Tibial nerve (tissue), 4 donors: ENCODE measurements at places on chromosomes 5 and 9.

DNA sequence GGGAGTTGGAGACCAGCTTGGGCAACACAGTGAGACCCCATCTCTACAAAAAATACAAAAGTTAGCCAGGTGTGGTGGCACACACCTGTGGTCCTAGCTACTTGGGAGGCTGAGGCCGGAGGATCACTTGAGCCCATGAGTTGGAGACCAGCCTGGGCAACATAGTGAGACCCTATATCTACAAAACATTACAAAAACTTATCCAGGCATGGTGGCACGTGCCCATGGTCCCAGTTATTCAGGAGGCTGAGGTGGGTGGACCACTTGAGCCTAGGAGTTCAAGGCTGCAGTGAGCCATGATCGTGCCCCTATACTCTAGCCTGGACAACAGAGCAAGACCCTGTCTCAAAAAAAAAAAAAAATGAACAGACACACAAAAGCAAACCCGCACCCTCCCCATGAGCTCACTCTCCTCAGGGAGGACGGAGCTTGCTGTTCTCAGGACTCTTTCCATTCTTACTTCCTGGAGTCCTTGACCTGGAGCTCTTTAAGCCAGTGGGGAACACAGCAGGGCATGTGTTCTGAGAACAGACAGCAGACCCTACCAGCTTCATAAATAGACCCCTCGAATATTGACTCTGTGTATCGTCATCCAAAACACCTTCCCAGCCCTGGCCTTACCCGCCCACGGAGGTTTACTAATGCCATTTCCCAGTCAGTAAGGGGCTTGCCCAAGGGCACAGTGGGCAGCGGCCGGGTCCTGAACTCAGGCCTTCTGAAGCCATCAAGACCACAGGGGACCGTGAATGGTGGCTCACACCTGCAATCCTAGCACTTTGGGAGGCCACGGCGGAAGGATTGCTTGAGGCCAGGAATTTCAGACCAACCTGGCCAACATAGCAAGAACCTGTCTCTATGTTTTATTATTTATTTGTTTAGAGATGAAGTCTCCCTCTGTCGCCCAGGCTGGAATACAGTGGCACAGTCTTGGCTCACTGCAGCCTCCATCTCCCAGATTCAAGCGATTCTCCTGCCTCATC is 11.1 kb downstream of the PTGES2 start:
- DNase-seq = no peak

DNA sequence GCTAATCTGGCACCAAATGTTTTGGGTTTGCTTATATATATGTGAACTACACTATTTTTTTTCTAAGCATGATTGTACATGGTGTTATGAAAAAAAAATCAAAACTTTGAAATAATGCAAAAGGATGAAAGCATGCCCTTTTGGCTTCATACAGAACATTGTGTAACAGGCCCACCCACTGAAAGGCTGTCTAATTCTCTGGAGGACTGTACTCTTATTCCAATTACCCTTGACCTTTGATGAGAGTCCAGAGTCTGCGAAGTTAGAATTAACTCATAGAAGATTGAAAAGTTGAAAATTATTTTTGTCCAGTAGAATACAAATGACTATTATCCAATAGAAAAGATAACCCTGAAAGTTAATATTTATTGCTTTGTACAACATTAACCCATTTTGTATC is 117.4 kb downstream of the ADAMTS12 start:
- DNase-seq = no peak

- DNase-seq = no peak
Measured at GRCh38 chr9:34365282-34365681, 11.4 kb downstream of the MYORG start.

DNA sequence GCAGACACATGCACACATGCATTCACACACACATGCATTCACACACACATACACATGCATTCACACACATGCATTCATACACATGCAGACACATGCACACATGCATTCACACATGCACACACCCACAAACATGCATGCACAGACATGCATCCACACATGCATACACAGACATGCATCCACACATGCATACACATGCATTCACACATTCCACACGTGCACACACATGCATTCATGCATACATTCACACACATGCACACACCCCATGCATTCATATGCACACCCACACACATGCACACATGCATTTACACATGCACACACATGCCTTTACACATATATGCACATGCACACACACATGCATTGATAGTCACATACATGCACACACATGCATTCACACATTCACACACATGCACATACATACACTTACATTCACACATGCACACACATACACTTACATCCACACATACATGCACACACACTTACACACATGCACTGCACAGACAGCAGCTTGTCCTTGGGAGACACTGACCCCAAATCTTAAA is 106.4 kb downstream of the COL5A1 start:
- DNase-seq = no peak

- no peak for DNase-seq
Measured at GRCh38 chr9:130971294-130971849, 32.3 kb upstream of the FIBCD1 start.

GRCh38 chr5:141490271-141490670 is 1.4 kb downstream of the PCDHGC5 start:
- DNase-seq = no peak

GRCh38 chr5:156581725-156582124 is 254.8 kb downstream of the SGCD start:
- DNase-seq = no peak

DNA sequence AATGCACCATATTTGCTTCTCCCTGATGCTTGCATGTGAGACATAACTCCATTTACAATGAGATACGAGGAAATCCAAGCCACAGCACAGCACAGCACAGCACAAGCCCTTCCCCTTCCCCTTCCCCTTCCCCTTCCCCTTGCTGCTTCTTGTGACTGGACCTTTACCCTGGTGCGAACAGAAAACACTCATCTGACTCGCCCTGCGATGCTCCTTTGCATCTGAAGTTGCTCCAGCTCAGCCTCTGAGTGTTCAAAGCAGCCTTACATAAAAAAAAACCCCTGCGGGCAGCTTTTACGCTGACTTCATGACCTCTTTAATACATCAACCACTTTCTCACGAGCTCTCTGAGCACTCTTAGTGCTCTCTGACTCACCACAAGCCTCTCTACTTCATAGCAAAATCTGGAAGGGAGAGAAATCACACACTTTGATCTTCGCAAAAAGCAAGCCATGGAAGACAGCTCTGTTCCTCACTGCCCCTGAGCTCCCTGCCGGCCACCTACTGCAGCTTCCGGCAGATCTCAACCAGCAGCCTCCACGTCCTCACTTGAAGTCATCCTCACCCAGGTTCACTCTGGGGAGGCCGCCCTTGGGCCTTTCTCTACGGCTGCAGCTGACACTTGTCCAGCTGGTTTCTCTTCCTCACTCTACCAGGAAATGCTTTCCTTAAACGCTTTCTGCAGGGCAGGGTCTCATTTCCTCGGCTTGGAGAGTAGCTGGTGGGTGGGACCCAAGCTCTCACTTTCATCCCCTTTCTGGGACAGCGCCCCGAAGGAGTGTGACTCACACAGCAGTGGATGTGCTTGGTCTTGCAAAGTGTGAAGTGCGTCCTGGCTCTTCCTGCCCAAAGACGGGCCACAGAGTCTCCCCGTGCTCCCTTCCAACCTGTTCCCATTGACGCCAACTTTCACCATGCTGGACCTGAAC is 5.3 kb downstream of the SLC34A1 start:
- no peak for DNase-seq

- no peak for DNase-seq
Measured at GRCh38 chr5:66209350-66209749, 65.2 kb downstream of the SREK1 start.

DNA sequence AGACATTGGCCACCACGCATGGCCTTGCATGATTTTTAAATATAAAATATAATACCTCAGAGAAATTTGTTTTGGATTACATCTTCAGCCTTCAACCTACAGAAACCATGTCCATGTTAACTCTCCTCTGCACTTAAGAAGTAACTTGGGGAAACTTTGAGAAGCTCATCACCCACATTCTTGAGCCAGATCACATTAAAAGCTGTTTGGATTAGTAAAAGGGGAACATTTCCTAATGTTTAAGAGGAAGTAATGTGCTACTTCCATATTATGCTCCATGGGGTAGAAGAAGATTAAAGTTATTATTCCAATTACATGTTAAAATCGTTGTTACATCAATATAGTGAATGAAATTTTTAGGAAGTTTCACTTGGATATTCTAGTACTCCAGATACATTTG is 10.4 kb upstream of the CEP120 start:
- DNase-seq = no peak

GRCh38 chr9:69895185-69895584 is 74.6 kb downstream of the CFAP95 start:
- DNase-seq = no peak

DNA sequence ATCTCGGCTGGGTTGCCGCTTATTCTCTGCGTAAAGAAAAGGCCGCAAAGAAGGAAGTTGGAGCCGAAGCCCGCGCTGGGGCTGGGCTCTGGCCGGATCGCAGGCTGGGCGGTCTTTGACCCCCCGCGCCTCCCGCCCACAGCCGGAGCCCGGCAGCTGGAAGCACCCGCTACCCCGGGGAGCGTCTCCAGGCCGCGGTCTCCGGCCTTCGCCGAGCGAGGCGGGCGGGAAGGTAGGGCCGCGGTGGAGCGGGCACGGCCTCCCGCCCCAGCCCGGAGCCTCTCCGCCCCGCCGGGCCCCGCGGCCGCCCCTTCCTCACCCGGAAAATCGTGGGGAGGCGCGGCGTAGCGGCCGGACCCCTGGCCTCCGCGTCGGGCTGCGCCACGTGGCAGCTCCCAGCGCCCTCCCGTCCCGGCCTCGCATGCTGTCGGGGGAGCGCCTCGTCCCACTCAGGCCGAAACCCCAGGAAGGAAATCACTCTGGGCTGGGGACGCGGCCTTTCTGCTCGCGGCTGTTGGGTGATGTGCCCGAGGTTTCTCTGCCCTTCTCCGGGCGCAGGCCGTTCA is 12.0 kb downstream of the FOXD1 start:
- no peak for DNase-seq

- no peak for DNase-seq
Measured at GRCh38 chr9:71524516-71524915, 243.8 kb downstream of the CEMIP2 start.

- no peak for DNase-seq
Measured at GRCh38 chr5:1565737-1566734, 42.3 kb upstream of the LPCAT1 start.

DNA sequence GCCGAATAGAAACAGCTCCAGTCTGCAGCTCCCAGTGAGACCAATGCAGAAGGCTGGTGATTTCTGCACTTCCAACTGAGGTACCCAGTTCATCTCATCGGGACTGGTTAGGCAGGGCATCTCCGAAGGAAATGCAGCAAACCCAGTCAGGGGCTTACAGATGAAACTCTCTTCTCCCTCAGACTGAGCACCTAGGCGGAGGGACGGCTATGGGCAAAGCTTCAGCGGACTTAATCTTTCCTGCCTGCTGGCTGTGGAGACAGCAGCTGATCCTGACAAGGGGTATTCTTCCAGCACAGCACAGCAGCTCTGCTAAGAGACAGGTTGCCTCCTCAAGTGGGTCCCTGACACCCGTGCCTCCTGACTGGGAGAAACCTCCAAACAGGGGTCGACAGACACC is 330.9 kb downstream of the DNAH5 start:
- DNase-seq = no peak

DNA sequence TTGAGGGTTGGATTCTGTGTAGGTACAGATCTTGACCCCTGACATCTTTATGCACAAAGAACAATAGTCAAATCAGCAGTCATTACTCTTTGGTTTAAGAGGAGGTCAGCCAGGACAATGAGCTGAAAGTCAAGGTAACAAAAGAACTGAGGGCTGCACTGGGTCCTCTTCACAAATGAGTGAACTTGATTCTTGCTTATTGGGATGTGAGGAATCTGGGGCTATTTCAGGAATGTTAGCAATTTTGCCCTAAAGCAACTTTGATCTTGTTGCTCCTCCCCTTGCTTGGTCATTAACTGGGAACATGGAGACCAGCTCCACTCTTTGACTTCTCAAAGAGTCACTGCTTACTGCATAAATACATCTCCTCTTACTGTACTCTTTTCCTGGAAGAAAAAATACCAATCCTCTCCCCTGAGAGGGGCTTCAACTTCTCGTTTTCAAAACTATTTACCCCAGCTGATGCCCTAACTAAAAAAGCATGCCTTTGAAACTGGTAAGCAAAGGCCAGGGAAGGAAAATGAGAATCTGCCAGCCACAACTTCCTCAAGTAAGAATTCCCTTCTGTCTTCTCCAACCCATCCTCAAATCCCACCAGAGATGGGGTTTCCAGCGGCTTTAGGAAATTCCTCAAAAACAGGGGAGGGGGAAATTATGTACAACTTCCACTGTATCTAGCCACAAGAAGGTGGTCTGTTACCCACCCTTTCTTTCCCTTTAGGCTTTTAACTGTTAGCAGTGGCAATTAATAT is 368.3 kb downstream of the ENC1 start:
- DNase-seq = no peak

- no peak for DNase-seq
Measured at GRCh38 chr9:32991897-32992594, 9.4 kb downstream of the APTX start.

DNA sequence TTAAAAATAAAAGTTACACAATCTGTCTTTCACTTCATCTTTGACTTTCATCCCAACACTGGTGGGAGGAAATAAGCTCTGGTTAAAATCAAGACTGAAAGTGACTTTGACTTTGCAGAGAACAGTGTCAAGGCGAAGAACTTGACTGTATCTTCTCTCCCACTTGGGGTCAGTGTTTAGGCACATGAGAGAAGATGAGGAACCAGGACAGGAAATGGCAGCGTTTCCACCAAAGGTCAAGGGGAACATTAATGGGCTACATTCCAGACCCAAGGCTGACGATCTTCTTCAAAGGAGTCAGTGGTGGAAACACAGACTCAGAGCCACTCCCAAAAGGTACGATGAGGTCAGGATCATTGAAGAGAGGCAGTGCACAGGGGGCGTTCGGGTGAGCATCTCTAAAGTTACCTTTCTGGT is 409.5 kb downstream of the ARHGEF28 start:
- DNase-seq = peak; percentile 55

DNA sequence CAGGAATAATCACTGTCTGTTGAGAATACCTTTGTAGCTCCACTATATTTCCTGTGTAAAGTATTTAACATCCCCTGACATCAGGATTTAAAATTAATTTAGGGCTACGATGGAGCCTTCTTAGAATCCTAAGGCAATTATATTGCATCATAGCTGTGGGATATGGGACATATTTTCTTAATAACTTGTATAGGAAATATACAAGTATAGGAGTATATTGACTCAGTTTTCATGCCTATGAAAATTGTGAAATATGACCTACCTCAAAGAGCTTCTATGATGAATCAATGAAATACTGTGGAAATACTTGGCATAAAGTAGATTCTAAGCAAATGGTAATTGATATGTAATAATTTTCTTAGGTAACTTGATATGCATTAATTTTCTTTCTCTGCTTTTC is 221.0 kb upstream of the KLF4 start:
- no peak for DNase-seq
